ENCODE measurements at places on chromosomes 4 and X.
A peak's percentile ranks its signal among the peaks of the same experiment; 100 is the strongest.

DNA sequence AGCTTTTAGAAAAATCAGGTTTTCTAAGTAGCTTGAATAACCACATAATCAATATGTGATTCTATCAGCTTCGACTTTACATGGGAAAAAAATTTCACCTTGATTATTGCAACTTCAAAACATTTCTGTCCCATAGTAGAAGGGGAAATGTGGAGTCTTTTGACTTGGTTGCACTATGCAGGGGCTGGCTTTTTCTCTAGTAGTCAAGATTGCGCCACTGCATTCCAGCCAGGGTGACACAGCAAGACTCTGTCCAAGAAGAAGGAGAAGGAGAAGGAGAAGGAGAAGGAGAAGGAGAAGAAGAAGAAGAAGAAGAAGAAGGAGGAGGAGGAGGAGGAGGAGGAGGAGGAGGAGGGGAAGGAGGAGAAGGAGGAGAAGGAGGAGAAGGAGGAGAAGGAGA, 84.9 kb downstream of the MAML3 start:
- H3K4me1 ChIP-seq = peaks cover 20% of the 10 kb centered on the region
- no peak for DNase-seq
- H3K4me3 ChIP-seq = no peak overlapping the region
- H3K36me3 ChIP-seq = peaks cover 5% of the 10 kb centered on the region

- peaks cover 3% of the 10 kb centered on the region for H3K4me1 ChIP-seq
- H3K36me3 ChIP-seq = no peaks in the 10 kb centered on the region
- H3K27me3 ChIP-seq = peaks cover 8% of the 10 kb centered on the region
- DNase-seq = no peak
- no peak overlapping the region for H3K4me3 ChIP-seq
Measured at GRCh38 chr4:123671636-123672404, 275.2 kb downstream of the SPRY1 start.

DNA sequence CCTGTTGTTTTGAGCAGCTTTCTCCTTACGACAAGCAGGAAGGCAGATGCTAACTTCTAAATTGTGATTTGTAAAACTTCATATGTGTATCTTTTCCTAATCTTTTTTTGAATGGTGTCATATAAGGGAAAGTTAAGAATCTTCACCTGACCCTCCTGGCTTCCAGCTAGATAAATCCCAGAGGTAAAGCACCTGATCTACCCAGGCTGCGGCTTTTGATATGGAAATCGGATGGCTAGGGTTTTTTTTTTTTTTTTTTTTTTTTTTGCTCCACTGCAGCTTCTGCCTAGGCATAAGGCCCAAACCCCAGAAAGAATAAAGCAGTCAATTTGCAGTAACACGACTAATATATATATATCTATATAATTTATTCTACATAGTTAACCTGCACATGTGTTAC, 10.0 kb downstream of the MAB21L2 start:
- no peak for DNase-seq
- H3K27ac ChIP-seq = no peak overlapping the region
- peaks cover 19% of the 10 kb centered on the region for H3K36me3 ChIP-seq
- no peaks in the 10 kb centered on the region for H3K27me3 ChIP-seq

DNA sequence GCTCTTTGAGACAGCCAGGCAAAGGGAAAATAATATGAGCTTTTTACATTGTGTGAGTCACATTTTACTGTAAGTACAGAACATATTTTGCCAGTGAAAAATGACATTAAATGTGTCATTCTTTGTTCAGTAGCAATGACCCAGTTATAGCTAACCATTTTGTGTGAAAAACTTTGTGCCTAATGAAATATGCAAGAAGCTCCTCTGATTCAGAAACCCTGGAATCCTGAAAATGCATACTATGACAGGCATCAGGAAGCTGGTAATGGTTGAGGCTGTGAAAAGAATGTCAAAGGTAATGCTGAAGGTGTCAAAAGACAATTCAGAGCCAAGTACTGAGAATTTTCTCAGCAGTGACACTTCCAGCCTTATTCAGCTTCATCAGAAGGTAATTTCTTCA, 549.5 kb upstream of the SMIM31 start:
- H3K4me1 ChIP-seq = no peaks in the 10 kb centered on the region
- no peak for DNase-seq
- no peaks in the 10 kb centered on the region for H3K27me3 ChIP-seq
- H3K27ac ChIP-seq = no peak overlapping the region
- H3K36me3 ChIP-seq = no peaks in the 10 kb centered on the region
- no peak overlapping the region for H3K4me3 ChIP-seq

- no peak for DNase-seq
- no peaks in the 10 kb centered on the region for H3K27me3 ChIP-seq
- no peaks in the 10 kb centered on the region for H3K36me3 ChIP-seq
- H3K4me1 ChIP-seq = no peaks in the 10 kb centered on the region
Measured at GRCh38 chr4:124530464-124531077, 182.0 kb downstream of the ANKRD50 start.

DNA sequence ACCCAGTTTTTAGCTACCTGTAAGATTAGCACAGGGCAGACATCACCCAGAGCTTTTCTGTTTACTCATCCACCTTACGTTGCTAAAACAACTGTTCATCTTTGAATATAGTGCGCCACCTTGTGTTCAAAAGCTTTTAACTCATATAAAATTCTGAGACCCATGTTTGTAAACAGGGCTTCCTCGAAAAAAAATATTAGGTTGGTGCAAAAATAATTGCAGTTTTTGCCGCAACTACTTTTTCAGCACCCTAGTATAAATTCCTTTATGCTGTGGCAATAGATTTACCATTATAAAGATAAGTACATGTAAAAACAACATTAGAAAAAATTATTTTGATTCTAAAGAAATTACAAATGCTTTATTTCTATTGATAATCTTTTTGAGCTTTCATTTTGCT, 147.9 kb downstream of the LRBA start:
- no peak overlapping the region for H3K27ac ChIP-seq
- H3K4me1 ChIP-seq = no peaks in the 10 kb centered on the region
- no peak overlapping the region for H3K4me3 ChIP-seq

DNA sequence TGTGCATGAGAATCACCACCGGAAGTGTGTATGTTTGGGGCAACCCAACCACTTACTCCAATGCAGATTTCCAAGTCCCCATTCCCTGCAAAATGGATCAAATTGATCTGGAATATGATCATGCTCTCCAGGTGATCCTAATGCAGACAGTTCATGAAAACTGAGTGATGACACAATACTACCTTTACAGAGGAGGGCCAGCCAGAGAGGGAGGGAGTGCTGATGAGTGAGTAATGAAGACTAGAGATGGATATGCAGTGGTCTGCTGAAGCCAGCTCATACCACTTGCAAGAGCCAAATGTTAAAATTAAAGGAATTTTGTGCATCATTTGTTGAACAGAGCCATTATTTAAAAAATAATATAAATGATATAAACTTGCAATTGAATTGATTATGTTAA, 10.2 kb upstream of the CPE start:
- no peaks in the 10 kb centered on the region for H3K4me1 ChIP-seq
- H3K27me3 ChIP-seq = no peaks in the 10 kb centered on the region
- no peak overlapping the region for H3K27ac ChIP-seq
- no peaks in the 10 kb centered on the region for H3K36me3 ChIP-seq
- no peak overlapping the region for H3K4me3 ChIP-seq
- no peak for DNase-seq

DNA sequence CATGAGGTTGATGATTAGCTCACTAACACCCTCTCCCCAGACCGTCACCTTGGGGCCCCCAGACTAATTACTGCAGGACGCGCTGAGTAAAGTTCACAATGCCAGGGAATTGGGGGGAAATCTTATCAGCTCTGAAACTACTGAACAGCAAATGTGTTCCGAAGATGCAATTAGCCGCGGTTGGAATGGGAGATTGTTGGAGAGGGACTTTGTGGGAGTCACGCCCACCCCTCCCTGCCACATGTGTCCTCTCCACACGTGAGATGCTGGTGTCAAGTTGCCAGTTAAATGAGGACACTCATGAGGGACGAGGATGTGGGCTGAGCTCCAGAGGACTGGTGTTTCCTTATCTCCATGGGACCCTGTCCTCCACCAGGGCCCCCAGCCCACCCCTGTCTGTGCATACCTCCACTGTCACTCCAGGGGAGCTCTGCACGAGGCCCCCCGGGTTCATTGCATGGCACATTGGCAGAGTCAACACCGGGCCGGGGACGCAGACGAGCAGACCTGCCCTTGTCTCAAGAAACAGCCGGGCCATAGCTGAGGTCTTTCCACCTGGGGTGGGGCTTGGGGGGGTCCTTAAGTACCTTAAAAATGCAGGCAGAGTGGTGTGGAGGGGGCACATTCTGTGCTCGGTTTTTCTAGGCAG, 175.4 kb upstream of the PSAPL1 start:
- H3K4me3 ChIP-seq = no peak overlapping the region
- H3K27ac ChIP-seq = no peak overlapping the region
- no peak for DNase-seq
- no peaks in the 10 kb centered on the region for H3K4me1 ChIP-seq

DNA sequence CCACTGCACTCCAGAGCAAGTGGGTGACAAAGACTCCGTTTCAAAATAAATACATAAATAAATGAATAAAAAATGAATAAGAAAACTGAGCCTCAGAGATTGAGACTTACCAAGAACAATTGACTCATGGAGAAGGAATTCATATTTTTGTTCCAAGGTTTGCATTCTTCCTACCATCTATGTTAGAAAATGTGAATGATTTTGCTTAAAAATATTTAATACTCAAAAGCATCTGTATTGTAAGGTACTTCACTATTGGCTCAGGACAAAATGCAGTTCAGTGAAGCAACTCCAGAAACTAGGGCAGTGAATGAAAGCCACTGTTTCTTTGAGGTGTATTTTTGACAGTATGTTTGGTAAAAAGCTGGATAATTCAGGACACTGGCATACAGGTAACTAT, 54.1 kb downstream of the XAGE2 start:
- DNase-seq = no peak
- no peaks in the 10 kb centered on the region for H3K4me1 ChIP-seq
- H3K4me3 ChIP-seq = no peak overlapping the region
- H3K27ac ChIP-seq = no peak overlapping the region
- H3K27me3 ChIP-seq = peaks cover 19% of the 10 kb centered on the region

DNA sequence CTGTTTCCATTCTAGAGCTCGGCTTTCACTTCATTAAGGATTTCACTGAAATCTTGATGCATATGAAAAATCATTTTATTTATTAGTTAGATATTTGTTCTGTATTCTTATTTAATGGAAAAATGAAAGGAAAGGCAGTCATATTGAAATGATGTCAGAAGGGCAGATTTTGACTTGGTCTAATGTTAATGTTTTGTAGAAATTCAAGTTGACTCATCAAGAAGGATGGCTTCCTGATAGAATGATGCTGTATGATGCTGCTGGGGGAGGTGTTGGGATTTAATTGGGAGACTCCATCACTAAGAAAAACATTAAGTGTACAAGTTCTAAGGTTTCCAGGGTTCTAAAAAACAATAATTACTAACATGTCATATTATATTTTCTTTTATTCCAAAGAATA, 204.8 kb downstream of the PDGFC start:
- no peaks in the 10 kb centered on the region for H3K4me1 ChIP-seq
- no peaks in the 10 kb centered on the region for H3K36me3 ChIP-seq
- H3K27me3 ChIP-seq = no peaks in the 10 kb centered on the region
- no peak for DNase-seq
- no peak overlapping the region for H3K4me3 ChIP-seq

- no peak for DNase-seq
- H3K27ac ChIP-seq = no peak overlapping the region
- no peaks in the 10 kb centered on the region for H3K4me1 ChIP-seq
- H3K36me3 ChIP-seq = no peaks in the 10 kb centered on the region
Measured at GRCh38 chr4:135724421-135724820, 1522.8 kb upstream of the PABPC4L start.

DNA sequence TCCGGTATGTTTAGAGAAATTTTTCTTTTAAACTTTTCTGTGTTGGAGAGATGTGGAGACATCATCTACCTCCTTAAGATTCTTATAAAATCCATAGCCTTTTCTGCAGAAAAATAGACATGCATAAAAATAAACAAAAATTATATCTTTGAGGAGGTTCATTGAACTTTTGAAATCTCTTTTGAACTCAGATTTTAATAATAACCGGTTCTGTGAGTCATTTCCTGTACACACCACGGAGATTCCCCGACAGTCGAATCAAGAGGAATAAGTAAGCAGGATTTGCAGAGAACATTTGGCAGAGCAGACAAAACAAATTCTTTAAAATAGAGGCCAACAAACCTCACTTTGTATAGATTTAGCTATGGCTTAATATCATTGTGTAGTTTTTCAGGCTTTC, 918.7 kb upstream of the POU3F4 start:
- no peak overlapping the region for H3K4me3 ChIP-seq
- H3K36me3 ChIP-seq = no peaks in the 10 kb centered on the region
- H3K27ac ChIP-seq = no peak overlapping the region
- no peak for DNase-seq
- H3K4me1 ChIP-seq = no peaks in the 10 kb centered on the region
- H3K27me3 ChIP-seq = no peaks in the 10 kb centered on the region

- DNase-seq = no peak
- no peak overlapping the region for H3K4me3 ChIP-seq
- H3K27me3 ChIP-seq = no peaks in the 10 kb centered on the region
- H3K27ac ChIP-seq = no peak overlapping the region
Measured at GRCh38 chr4:10974371-10974770, 289.8 kb upstream of the CLNK start.

GRCh38 chr4:56755901-56756300, 65.6 kb downstream of the SPINK2 start:
- H3K27me3 ChIP-seq = no peaks in the 10 kb centered on the region
- H3K36me3 ChIP-seq = no peaks in the 10 kb centered on the region
- peaks cover 30% of the 10 kb centered on the region for H3K4me1 ChIP-seq
- H3K27ac ChIP-seq = peak overlapping the region; percentile 94
- no peak overlapping the region for H3K4me3 ChIP-seq

GRCh38 chr4:56728512-56728911, 47.4 kb upstream of the HOPX start:
- no peak overlapping the region for H3K27ac ChIP-seq
- H3K36me3 ChIP-seq = no peaks in the 10 kb centered on the region
- peaks cover 18% of the 10 kb centered on the region for H3K27me3 ChIP-seq
- no peak for DNase-seq
- H3K4me3 ChIP-seq = no peak overlapping the region
- H3K4me1 ChIP-seq = no peaks in the 10 kb centered on the region

- DNase-seq = no peak
- no peaks in the 10 kb centered on the region for H3K4me1 ChIP-seq
- no peak overlapping the region for H3K27ac ChIP-seq
- no peak overlapping the region for H3K4me3 ChIP-seq
- H3K36me3 ChIP-seq = no peaks in the 10 kb centered on the region
- H3K27me3 ChIP-seq = no peaks in the 10 kb centered on the region
Measured at GRCh38 chr4:61864286-61864685, 664.2 kb downstream of the ADGRL3 start.

- no peak for DNase-seq
- H3K27ac ChIP-seq = no peak overlapping the region
- H3K4me3 ChIP-seq = no peak overlapping the region
- no peaks in the 10 kb centered on the region for H3K36me3 ChIP-seq
Measured at GRCh38 chrX:10755439-10756334, 135.3 kb upstream of the MID1 start.

GRCh38 chrX:12770440-12770839, 20.8 kb upstream of the PRPS2 start:
- peaks cover 26% of the 10 kb centered on the region for H3K27me3 ChIP-seq
- peaks cover 7% of the 10 kb centered on the region for H3K4me1 ChIP-seq
- H3K36me3 ChIP-seq = no peaks in the 10 kb centered on the region
- H3K27ac ChIP-seq = no peak overlapping the region
- no peak for DNase-seq

- peaks cover 18% of the 10 kb centered on the region for H3K4me1 ChIP-seq
- H3K36me3 ChIP-seq = peaks cover 24% of the 10 kb centered on the region
- no peaks in the 10 kb centered on the region for H3K27me3 ChIP-seq
- peak overlapping the region; percentile 65 for H3K27ac ChIP-seq
- DNase-seq = no peak
Measured at GRCh38 chr4:139470997-139471665, 17.2 kb downstream of the RAB33B start.

- no peak for DNase-seq
- no peaks in the 10 kb centered on the region for H3K36me3 ChIP-seq
- no peaks in the 10 kb centered on the region for H3K27me3 ChIP-seq
Measured at GRCh38 chr4:61336488-61336887, 136.4 kb downstream of the ADGRL3 start.
